ENCODE measurements at places on chromosomes 7 and 10.
A peak's percentile ranks its signal among the peaks of the same experiment; 100 is the strongest.

- DNase-seq, result no peak
Observed at GRCh38 chr7:12056381-12056780, 154.7 kb upstream of the TMEM106B start.

- DNase-seq, result no peak
Observed at GRCh38 chr7:84193747-84194146, 842 bp downstream of the SEMA3A start.

DNA sequence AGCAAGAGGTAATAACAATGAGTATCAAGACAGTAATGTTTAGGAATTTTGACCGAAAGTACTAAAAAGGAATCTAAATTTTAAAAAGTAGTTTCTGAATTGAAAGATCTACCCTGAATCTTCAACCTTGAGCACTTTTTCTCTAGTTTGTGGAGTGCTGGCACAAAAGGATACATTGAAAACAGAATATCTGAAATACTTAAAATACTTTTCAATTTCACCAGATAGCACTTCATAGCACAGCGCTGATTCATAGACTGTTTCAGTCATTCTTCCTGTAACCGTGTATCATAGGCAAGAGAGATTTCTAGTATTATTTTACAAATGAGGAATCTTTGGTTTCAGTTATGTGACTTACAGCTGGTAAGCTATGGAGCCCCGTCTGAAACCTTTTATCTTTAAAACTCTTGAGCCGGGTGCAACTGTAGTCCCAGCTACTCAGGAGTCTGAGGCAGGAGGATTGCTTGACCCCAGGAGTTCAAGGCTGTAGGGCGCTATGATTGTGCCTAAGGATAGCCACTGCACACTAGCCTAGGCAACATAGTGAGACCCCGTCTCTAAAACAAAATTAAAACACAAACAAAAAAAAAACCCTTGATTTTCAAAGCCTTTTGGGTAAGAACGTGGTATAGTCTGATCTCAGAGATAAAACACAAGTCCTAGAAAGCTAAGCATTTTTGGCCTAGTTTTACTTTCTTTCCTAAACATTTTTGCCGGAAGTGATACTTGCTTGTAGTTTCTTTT is 35.1 kb downstream of the FHIP2A start:
- no peak for DNase-seq

- DNase-seq, result peak; percentile 95
Observed at GRCh38 chr7:65251851-65252620, 121.6 kb upstream of the ZNF92 start.

DNA sequence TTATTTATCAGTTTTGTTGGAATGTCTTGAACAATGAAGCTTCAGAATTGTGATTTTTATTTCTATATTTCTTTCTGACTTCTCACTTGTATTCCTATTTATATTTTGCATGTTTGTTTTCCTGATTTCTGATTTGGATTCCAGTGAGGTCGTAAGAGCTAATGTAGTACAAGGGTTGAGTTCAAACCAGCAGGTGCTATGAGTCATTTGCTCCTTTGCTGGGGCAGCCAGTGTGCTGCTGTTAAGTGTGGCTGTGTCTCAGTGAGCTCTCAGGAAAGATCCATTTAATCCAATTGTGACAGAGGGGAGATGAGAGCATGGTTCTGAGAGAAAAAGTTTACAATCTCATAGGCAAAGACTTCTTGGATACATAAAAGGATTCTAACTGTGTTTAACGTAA is 48.6 kb downstream of the MCU start:
- no peak for DNase-seq

DNA sequence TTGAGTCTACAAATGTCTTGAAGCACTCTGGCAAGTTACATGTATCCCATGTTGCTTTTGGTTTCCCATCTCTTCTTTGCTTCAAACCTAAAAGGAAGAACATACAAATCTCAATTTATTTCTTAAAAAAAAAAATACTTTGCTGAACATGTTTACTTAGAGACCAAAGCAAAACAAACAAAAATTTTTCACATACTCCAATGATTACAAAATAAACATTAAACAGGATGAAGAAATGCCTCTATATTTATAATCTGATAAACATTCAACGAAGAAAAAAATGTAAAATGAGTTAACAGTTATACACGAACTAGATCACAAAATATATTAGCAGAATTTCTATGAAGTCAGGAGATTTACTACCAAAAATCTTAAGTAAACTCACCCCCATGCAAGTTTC is 31.3 kb downstream of the FAM204A start:
- DNase-seq, result no peak

GRCh38 chr10:33208166-33208565 is 126.3 kb downstream of the NRP1 start:
- DNase-seq, result no peak

DNA sequence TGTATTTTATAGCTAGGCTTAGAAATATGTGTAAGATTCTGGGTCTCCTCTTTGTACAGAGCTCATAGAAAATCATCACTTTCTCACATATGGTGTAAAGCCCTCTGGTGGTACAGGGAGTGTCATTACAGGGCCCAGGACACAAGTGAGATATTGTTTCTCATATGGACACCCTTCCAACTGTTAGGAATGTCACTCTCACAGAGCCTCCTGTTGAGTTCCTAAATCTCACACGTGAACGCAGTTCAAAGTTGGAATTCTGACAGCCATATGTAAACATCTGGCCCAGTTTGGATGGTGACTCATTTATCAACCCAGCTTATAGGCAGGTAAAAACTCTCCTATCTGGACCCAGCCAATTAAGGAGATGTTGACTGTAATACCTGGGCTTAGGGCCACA is 35.4 kb upstream of the ZNF107 start:
- peak; percentile 13 for DNase-seq

- DNase-seq, result no peak
Observed at GRCh38 chr7:114973147-114973546, 51.3 kb downstream of the MDFIC start.

DNA sequence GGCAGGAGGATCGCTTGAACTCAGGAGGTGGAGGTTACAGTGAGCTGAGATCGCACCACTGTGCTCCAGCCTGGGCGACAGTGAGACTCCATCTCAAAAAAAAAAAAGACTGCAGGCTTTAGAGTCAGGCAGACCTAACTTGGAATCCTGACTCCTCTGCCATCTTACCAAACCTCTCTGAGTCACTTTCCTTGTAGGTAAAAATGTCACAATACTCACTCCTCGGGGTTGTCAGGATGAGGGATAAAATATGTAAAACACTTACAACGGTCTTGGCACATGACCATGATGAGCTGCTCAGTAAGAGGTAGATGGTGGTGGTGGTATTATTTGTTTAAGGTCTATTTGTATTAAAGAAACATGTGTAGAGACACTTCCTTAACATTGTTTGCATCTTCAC is 154.1 kb upstream of the PDE1C start:
- no peak for DNase-seq

DNA sequence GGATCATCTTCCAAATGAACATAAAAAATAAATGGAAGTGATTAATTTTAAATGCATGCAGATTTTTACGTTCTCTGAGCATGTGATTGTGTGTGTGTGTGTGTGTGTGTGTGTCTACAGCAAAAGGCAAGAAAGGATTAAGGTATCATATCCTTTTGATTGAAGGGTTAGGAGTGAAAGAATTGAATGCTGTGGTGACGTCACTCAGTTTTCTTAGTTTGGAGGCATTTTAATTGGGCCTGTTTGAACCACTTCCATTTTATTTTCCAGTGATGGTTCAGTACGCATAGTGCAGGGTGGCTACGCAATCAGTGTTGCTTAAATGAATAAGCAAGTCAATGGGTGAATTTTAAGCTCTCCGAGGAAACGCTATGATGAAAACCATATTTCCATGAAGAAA is 31.3 kb downstream of the TACC2 start:
- DNase-seq, result no peak

- DNase-seq, result no peak
Observed at GRCh38 chr10:122246830-122247520, 24.1 kb upstream of the BTBD16 start.

GRCh38 chr7:117819558-117819957 is 53.7 kb downstream of the CTTNBP2 start:
- DNase-seq, result no peak

DNA sequence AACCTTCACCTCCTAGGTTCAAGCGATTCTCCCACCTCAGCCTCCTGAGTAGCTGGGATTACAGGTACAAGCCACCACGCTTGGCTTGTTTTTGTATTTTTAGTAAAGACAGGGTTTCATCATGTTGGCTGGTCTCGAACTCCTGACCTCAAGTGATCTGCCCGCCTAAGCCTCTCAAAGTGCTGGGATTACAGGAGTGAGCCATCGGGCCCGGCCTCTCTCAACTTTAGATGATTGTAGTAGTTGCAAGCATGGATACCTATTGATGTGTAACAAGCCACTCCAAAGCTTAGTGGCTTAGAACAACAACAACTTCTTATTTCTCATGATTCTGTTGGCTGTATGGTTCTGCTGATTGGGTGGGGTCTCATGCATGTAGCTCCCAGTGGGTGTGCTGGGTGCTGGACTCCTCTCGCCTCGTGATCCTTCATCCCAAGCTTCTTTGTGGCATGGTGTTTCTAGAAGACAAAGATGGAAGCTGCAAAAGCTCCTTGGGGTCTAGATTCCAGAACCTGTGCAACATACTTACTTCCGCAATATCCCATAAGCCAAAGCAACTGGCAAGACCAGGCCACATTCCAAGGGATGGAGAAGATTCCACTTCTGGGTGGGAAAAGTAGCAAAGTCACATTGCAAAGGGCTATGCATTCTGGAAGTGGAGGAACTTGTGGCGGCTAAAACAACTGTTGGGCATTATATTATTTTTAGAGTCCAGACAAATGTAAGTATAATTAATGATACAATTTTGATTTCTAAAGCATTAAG is 37.9 kb downstream of the SKIDA1 start:
- no peak for DNase-seq

GRCh38 chr10:47370015-47370767 is 13.9 kb downstream of the ZNF488 start:
- no peak for DNase-seq

DNA sequence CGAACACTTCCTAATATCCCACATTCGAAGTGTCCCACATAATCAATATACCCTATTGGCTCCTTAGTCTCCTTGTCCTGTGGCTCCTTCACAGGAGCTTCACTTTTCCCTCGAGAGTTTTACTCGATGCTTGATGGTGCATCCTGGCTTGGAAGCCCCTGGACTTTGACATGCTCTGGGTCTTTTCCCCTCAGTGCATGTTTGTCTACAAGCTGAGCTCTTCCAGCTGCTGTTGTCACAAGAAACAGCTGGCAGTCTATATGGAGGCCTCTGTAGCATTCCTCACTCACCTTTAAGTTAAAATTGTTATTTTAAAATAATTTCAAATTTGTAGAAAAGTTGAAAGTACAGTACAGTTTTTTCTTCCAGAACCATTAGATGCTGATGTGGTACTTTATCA is 27.1 kb downstream of the ST7 start:
- no peak for DNase-seq
